Activated CD8-positive, alpha-beta memory T cell treated with anti-CD3 and anti-CD28 coated beads for 1 hour (primary cell): ENCODE measurements at places on chromosomes 13 and 19.

DNA sequence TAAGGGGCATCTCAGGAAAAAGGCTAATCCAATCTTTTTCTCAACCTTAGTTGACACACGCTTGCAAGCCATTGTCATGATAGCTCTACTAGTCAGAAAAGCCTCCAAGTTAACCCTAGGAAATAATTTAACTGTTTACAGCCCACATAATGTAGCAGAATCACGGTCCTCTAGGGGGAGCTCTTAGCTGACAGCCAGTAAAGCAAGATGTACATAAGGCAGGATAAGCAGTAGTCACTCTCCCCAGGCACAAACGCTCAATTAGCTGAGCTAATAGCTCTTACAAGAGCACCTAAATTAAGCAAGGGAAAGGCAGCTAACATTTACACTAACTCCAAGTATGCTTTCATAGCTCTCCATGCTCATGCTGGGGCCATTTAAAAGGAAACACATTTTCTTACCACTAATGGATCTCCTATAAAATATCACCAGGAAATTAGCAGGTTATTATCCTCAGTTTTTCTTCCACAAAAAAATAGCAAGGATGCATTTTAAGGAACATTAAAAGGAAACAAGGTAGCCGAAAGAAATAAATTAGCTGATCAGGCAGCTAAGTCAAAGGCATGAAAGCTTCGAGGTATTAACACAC lies 33.7 kb upstream of the ZSCAN5A start:
- DNase-seq: no peak

DNA sequence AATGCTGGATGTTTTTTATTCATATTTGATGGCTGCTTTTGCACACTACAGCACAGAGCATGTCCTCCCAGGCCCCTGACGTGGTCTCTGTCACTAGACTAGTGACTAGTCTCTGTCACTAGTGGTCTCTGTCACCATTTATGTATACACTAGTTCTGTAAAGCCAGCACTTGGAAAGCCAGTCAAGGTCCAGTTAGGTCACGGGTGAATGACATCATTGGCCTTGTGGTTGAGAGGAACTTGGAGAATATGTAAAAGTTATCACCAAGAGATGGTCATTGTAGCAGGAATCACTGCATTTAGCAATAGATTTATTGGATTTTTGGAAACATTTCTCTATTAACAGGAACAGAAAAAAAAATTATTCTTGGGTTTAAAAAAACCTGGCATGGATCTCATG lies 72.9 kb downstream of the SHISA2 start:
- DNase-seq: no peak

DNA sequence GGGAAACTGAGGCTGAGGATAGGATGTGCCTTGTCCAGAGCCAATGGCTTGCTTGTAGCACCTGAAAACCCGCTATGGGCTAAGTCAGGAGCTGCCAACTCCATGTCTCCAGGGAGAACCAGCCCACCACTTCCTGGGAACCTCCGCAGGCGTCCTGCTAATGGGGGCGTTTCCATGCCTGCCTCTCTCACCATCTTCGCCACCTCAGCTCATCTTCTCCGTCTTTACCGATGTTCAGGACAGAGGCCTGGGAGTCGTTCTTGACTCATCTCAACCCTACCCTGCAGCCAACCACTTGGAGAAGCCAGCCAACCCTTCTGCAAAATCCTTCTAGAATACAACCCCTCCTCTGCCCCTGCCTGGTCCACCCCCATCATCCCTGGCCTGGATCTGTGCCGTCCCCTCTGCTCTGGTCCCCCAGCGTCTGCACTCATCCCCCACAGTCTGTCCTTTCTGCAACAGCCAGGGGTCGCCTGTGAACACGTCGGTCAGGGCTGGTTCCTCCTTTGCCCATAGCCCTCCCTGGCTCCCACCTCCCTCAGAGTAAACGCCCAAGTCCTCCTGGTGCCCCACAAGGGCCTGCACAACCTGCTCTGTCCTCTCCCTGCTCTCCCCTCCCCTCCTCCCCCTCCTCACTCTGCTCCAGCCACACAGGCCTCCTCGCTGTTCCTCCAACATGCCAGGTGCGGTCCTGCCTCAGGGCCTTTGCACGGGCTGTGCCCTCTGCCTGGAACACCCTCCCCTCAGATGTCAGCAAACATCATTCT lies 31.0 kb downstream of the PTPRS start:
- DNase-seq: no peak

DNA sequence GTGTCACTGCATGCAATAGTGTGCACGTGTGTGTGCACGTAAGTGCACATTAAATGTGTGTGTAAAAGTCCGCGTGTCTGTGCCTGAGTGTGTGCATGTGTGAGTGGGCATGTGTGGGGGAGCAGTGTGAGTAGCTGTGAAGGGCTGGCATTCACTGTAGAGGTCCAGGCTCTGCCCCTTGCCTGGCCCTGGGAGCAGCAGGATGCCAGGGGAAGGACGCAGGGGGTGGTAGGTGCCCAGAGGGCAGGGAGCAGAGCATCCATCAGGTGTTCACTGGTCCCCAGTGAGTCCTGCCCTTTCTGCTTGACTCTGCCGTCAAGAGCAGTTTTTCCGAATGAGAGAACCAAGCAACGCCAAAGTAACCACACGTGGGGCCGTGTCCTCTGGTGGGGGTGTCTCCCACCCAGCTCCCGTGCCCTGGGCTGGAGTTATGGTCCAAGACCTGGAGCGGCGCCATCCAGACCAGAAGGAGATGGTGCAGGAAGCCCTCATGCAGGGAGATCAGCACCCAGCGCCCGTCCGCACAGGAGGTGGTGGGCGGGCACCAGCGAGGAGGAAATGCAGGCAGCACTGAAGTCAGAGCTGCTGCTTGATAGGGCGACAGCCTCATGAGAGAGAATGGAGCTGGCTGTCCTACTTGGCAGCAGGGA lies 68.5 kb downstream of the TEX29 start:
- DNase-seq: no peak

DNA sequence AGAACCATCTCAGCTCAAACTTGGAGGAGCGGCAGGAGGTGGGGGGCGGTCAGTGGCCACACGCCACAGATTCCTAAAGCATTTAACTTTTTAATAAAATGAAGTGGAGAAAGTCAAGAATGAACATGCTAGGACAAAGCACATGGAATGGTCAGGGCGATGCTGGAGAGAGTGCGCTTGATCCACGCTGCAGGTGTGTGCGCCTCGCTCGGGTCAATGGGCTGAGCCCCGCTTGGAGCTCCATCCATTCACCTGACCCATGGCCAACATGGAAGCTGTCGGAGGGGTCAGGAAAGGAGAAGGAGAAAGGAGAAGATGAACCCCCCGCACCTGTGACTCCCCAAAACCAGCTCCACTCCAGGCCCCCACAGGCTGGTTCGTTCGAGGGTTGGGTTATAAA lies 41.8 kb downstream of the SUGP2 start:
- DNase-seq: no peak

GRCh38 chr19:38392707-38393308 lies 4.3 kb downstream of the SPRED3 start:
- DNase-seq: no peak

DNA sequence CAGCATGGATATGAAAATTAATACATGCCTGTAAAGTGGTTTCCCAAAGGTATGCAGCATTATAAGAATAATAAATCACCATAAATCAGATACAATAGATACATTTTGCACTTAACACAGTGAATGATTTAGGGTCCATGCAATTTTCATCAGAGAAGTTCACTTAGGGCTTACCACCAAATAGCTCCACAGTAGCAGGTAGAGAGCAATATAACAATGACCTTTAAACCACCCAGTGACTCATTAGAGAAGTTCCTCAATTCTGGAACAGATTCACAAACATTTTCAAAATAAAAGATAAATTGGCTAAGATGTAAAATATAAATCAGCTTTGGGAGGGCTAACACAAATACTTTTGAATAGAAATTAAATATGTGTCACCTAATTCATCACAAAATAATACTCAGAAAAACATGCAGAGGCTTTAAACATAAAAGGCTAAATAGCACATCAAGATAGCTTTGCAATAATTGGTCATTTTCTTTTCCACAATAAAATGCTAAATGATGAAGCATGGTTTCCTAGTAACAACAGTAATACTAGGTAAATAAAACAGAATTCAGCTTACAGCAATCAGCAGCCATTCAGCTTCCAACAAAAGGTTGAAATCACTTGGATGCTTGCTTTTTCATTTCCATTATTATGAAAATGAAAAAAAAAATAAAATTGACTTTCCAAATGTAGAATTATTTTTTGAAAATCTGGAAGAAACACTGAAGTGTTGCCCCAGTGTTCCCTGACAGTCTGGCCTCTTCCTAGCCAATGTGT lies 84.3 kb upstream of the NBEA start:
- no peak for DNase-seq

GRCh38 chr13:111629457-111629856 lies 309.0 kb downstream of the TEX29 start:
- DNase-seq: no peak

GRCh38 chr13:40149611-40150274 lies 494.3 kb downstream of the COG6 start:
- no peak for DNase-seq

- DNase-seq: no peak
Measured at GRCh38 chr13:24670961-24671381, 9.2 kb upstream of the ATP12A start.

DNA sequence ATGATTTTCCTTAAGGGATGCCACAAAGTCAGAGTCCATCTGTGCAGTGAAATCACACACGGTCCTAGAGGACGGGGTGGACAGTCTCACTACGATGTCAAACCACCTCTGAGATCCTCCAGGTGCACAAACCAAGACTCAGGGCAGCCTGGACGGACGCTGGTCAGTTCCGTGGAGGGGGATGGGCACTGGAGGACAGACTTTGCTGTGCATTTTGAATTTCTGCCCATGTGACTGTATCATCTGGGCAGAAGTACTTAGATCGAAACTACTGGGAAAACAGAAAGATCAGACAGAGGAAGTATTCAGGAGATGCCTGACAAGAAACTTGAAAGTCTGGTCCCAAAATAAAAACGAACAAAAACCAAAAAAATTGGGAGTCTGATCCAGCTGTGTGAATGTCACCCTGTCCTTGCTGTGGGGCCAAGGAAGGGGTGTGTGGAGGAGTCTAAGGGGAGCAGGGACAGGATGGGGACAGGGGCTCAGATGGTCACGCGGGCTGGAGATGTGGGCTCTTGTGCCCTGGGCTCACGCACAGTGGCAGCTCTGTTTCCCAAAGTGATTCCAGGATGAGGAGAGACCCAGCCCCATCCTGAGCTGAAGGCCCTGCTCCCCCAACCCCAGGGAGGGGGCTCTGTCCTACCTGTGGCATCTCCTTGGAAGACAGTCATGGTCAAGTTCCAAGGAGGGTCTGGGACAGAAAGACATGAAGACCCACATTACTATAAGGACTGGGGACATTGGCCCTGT lies 1.5 kb downstream of the SIGLEC8 start:
- no peak for DNase-seq

- DNase-seq: no peak
Measured at GRCh38 chr19:57689750-57690149, 8.0 kb downstream of the ZNF551 start.

DNA sequence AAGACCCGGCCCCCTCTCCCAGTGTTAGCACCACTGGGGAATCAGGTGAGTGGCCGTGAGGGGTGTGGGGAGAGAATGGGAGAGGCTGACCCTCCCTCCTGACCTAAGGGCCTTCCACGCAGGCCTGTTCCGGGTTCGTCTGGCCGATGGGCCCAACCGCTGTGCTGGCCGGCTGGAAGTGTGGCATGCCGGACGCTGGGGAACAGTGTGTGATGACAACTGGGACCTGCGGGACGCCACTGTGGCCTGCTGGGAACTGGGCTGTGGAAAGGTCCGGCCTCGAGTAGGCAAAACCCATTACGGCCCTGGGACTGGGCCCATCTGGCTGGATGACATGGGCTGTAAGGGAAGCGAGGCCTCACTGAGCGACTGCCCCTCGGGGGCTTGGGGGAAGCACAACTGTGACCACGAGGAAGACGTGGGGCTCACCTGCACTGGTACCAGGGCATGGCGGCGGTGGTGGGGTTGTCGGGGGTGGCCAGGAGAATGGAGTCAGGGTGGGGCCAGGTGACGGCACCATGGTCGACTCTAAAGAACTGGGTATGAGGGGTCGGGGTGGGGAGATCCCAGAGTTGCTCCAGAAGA lies 12.2 kb downstream of the SSC5D start:
- DNase-seq: no peak

DNA sequence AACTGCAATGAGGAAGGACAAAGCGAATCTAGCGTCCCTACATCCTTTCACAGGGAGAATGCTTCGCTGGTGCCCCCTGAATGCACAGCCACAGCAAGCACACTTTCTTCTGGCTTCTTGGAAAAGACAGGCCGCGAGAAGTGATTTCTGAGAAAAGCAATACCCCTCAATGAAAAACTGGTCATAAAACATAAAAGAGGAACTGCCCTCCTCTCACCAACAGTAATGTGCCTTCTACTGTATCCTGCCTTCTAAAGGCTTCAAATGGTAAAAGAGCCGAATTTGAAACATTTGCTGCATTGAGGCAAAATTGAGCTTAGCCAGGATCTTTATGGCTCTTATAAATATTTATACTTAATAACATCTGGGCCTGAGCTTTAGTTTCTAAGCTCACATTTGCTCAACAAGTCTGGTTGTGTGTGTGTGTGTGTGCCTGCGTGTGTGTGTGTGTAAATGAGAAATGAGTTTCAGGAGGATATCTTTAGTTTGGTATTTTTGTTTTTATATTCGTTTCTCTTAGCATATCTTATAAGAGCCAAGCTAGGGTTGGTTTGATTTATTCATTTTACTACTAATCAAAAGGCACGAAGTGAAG lies 246.1 kb upstream of the MAB21L1 start:
- DNase-seq: no peak

- DNase-seq: no peak
Measured at GRCh38 chr19:41638641-41639081, 11.8 kb upstream of the CEACAM4 start.

- DNase-seq: no peak
Measured at GRCh38 chr19:17086834-17087233, 11.3 kb downstream of the MYO9B start.

DNA sequence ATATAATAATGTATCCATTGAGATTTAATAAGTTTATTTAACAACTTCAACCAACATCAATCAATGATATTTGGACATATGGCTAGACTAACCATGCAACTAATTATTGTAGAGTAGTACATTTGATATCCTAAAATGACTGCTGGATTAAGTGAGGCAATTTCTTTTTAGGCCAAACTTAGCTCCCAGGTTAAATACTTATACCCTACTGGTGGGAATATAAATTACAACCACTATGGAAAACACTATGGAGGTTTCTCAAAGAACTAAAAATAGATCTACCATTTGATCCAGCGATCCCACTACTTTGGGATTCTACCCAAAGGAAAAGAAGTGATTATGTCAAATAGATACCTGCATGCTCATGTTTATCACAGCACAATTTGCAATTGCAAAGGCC lies 345.8 kb downstream of the RBM26 start:
- no peak for DNase-seq
